ENCODE measurements at places on chromosomes 7 and 10.

GRCh38 chr7:117324960-117325359 lies 2.1 kb upstream of the WNT2 start:
- no peak for DNase-seq

- DNase-seq: no peak
These were observed 56.4 kb downstream of the PROSER2 start for GRCh38 chr10:11879387-11880094.

GRCh38 chr10:132654121-132654571 lies 116.6 kb downstream of the INPP5A start:
- no peak for DNase-seq

GRCh38 chr10:112810711-112811151 lies 139.3 kb upstream of the TCF7L2 start:
- no peak for DNase-seq

DNA sequence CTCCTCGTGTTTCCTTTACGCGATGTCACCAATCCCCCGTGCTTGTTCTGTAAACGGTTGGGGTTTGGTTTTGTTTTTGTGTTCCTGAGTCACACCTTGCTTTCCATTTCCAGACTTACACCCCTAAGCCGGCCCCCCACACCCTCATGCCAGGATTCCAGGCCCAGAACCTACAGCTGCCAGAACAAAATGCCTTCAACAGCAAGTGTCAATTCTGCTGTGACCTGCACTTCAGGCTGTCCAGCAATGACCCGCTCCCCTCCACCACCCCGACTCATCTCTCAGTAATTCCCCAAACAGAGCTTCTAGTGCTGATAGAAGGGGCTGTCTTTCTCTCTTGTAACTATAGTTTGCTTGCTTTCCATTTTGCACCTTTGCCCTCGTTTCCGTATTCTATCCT lies 722.1 kb upstream of the CELF2 start:
- DNase-seq: no peak

GRCh38 chr7:98418636-98419315 lies 17.9 kb upstream of the BAIAP2L1 start:
- DNase-seq: no peak

DNA sequence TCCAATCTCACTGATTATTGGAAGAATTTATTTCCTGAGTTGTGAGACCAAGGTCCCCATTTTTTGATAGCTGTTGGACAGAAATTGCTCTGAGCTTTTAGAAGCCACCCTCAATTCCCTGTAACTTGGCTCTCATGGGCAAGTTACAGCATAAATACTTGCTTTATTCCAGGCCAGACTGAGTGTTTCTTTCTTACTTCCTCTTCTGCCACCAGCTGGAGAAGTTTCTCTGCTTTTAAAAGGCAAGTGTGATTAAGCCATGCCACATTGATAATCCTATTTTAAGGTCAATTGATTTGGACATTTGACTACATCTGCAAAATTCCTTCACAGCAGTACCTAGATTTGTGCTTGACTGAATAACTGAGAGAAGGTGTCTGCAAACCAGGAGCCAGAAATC lies 14.1 kb upstream of the TAS2R41 start:
- no peak for DNase-seq

- no peak for DNase-seq
These were observed 129.9 kb downstream of the INHBA start for GRCh38 chr7:41573015-41573414.

DNA sequence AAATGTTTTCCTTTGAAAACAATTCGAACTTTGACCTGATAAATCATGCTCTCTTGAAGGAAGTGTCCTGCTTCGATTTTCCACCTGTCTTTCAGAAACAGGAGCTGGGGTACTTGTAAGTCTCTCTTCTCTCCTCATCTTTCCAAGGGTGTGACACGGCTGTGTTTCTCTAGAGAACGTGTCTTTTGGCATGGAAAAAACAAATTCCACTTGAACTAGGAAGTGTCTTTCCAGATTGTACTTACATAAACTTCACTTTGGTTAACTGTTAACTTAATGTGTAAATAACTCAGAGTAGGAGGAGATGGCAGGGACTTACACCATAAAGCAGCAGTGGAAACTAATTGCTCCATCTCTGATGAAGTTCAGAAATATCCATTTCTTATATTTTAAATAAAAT lies 4.2 kb upstream of the CALCR start:
- DNase-seq: no peak

DNA sequence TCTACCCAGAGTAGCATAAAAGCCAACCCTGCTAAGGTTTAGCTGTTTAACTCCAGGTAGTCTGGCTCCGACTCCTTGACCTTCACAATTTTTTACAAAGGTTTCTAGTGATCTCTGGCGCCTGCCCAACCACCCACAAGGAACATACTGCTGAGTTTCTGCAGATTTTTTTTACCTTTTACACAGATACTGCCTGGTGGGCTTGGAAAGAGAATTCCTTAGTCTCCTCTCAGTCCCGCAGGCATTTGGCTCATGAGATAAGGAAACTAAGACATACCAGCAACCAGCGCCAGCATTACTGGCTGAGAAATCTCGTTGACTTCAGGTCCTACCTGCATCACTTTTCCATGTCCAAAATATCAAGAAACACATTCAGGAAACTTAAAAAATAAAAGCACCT lies 51.1 kb upstream of the LYZL1 start:
- DNase-seq: no peak

GRCh38 chr7:114979388-114979787 lies 57.5 kb downstream of the MDFIC start:
- no peak for DNase-seq

DNA sequence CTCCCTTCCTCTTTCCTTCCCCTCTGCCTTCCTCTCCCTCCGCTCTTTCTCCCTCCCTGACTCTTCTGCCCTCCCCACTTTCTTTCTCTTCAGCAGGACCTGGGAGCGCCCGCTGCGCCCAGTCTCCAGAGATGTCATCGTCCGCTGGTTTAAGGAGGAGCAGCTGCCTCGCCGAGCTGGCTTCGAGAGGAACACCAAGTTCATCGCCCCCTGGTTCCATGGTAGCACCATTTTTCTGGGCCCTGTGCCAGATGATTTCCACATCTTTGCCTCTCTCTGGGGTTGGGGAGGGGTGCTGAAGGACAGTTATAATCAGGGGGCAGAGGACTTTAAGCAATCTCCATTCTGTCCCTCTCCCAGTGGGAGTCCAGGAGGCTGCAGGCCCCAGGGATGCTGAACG lies 71.6 kb downstream of the SH2D4B start:
- no peak for DNase-seq

DNA sequence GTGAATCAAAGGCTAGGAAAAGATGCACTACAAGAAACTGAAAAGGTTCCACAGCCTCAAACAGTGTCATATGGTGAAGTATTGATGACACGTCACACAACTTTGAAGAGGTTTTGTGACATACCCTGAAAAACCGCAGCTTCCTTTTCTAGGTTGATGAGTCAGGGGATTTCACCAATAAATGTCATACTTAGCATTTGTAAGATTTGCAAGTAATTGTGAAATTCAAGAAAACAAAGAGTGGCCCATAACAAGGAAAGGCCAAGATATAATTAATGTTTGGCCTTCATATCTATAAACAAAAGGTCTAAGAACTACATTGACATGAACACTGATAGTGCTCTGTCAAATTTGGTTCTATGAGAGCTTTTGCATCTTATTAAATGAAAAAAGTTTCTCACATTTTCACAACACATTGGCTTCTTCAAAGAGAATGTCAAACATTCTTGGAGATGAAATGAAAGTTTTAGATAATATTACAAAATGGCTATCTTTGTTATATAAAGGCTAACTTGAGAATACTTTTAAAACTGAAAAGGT lies 62.0 kb upstream of the NAMPT start:
- DNase-seq: no peak

GRCh38 chr7:90629297-90629918 lies 33.3 kb downstream of the CDK14 start:
- DNase-seq: no peak

DNA sequence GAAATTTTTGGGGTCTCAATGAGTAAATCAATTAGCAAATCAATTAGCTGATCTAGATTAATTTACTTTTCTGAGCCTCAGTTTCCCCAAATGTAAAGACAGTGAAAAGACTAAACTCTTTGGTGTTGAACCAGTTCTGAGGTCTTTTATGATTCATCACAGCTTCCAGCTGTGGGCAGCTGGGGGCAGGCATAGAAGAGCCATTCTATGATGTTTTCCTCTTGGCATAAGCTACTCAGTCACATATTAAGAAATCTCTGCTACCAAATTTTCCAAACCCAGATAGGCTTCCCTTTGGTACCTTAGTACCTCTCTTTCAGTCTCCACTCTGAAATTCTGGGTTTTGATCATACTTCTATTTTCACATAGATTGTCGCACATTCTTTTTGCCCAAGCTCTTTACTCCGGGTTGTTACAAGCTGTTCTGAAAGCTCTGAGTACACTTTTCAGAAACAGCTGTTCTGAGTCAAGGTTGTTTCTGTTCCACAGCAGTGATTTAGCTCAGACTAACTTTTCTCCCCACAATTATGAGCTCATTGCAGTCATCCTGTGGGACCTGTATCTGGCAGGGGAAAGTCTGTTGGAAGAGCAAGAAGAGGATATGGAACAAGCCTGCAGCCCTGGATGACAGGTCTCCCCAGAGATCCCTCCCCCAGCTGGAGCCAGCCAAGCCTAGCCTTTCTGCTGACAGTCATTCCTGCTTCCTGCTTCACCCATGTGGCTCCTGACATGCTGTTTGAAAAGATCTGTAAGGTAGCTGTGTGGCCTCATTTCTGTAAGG lies 599.6 kb upstream of the GHITM start:
- DNase-seq: peak; percentile 58

DNA sequence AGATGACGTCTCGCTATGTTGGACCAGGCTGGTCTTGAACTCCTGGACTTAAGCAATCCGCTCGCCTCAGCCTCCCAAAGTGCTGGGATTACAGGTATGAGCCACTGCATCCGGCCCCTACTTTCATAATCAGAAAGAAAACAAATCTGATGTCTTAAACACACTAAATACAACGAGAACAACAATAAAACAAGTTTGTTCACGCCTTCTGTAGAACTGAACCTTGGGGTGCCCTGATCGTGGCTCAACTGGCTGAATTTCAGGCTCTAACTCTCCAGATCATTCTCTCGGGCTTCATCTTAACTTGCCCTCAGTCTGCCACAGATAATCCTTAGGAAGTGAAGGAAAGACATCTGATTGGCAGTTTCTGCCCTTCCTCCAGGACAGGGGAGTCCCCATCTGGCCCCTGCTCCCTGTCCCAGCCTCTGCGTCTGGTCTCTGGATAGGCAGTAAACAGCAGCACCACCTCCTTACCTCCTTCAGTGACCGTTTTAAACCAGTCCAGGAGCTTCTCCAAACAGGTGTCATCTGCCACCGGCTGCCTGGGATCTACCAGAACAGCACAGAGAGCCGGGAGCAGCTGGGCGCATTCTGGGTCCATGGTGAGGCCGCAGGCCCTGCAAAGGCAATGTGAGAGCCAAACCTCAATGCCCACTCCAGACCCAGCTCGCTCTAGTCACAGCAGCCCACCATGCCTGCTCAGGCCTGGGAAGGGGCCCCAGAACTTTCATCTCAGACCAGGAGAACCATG lies 1.3 kb downstream of the BRAT1 start:
- DNase-seq: no peak

DNA sequence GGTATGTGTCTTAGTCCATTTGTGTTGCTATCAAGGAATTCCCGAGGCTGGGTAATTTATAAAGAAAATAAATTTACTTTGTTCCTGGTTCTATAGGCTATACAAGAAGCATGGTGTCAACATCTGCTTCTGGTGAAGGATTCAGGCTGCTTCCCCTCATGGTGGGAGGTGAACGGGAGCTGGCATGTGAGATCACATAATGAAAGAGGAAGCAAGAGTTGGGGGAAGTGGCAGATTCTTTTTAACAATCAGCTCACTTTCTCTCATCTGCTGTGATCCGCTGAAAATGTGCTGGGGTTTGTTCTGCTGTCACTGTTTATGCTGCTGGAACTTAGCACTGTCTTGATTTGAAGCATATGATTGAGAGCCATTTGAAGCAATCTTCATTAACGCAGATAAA lies 730.0 kb upstream of the SORCS1 start:
- no peak for DNase-seq

- no peak for DNase-seq
These were observed 621.4 kb downstream of the PHTF2 start for GRCh38 chr7:78420001-78420400.

DNA sequence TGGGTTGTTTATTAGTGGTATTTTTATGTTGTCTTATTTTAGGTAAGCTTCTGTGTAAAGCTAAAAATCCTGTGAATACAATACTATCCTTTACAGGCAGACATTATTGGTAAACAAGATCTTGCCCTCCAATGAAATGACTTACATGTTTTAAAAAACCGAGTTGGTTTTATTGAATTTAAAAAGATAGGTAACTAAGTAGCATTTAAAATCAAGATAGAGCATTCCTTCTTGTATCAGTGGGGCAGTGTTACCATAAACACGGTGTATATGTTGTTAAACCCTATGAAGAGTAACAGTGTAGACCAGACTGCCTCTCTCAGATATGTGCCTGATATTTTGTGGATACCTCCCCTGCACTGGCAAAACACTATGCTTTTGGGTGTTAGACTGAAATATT lies 81.0 kb downstream of the SNX10 start:
- DNase-seq: no peak

- no peak for DNase-seq
These were observed 337.9 kb downstream of the FGFR2 start for GRCh38 chr10:121260377-121260776.

- no peak for DNase-seq
These were observed 209.9 kb downstream of the USP6NL start for GRCh38 chr10:11401264-11402235.

GRCh38 chr10:110840225-110840922 lies 31.4 kb upstream of the PDCD4 start:
- no peak for DNase-seq

- DNase-seq: no peak
These were observed 64.1 kb downstream of the PTPRZ1 start for GRCh38 chr7:121936951-121937623.

- DNase-seq: no peak
These were observed 376.4 kb downstream of the NRG3 start for GRCh38 chr10:82251222-82251906.

GRCh38 chr10:56142092-56142728 lies 218.8 kb downstream of the ZWINT start:
- DNase-seq: no peak
